Mesothelial cell of epicardium (in vitro differentiated cells): ENCODE measurements at places on chromosomes 12 and 14.

GRCh38 chr14:30882431-30882830, 8.1 kb downstream of the COCH start:
- DNase-seq: no peak

- DNase-seq: no peak
Observed at GRCh38 chr14:24063263-24063836, 8.0 kb upstream of the CPNE6 start.

DNA sequence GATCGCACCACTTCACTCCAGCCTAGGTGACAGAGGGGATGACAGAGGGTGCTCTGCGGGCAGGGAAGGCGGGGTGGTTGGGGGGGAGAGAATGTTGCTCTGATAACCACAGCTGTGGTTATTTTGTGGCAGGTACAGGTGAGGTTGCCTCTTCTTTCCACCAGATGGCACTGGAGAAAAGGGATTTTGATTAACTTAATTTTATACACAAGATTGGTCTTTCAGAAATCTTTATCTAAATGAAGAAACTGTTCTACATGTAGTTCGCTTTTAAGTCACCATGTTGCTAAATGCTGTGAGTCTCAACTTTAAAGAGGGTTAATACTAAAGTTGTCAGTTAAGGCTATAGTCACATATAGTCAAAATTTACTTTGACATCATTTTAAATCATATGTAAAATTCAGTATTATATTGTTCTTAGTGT, 25.7 kb downstream of the FGF23 start:
- no peak for DNase-seq

DNA sequence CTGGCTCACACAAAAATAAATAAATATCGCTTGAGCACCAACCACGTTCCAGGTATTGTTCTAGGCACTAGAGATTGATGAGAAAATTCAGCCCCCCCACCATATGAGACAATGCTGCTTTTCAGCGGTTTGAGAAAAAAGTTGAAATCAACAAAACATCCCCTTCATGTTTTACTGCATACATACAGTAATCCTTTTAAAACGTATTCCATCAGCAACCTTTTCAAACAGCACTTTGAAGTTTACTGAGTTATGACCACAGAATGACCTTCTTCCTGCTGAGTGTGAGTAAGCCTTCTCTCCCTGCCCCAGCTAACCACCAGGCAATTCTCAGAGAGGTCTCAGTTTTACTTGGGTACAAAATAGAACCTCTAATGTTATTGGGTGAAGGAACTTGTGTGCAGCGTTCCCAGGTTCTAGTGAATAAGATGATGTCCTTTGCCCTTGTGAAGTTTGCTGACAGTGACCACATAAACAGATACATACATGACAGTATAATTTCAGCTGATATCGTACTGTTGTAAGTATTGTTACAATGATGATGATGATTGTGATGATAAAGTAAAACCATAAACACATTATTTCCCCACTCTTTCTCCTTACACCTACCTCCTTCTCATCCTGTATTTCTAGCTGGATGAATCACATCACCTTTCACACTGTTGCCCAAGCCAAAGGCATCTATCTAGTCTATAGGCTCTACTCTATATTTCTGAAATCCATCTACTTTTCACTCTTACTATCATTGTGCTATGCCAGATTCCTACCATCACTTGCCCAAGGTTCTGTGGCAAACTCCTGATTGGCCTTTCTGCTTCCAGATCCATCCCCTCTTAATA, 124.4 kb upstream of the KRR1 start:
- DNase-seq: no peak

DNA sequence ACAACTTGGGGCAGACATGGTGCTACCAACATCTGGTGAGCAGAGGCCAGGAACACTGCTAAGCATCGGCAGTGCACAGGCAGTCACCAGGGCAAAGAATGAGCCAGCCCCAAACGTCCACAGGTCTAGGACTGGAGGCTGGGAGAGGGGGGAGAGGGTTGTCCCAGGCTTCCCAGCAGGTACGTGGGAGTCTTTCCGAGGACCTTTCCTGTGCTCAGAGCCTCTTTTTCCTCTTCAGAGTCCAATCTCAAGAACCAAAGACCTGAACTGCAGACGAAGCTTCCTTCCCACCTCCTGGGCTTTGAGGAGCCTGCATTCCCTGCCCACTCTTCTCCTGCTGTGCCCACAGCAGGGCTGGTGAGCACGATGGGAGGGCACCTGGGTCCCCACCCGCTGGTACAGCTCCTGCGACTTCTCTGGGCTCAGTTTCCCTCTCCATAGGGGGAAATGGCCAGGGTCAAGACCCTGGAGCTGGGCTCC, 48.7 kb downstream of the DLK1 start:
- no peak for DNase-seq

- no peak for DNase-seq
Observed at GRCh38 chr12:113826805-113827538, 139.2 kb downstream of the RBM19 start.

DNA sequence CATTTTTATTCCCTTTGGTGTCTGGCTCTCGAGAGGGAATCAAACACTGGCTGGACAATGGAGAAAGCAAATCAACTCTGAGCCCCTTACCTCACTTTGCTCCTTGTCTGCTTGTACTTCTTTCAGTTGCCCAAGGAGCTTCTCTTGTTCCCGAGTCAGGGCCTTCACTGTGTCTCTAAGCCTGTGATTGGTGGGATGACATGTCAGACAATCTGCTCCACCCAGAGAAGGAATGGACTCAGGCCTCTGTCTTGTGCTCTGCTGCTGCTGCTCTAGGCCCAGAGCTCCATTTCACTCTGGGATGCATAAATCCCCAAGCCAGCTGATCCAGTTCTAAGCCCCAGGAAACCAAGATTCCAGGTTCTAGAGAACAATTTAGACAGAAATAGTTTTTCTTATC, 7.6 kb downstream of the CALCOCO1 start:
- DNase-seq: no peak

DNA sequence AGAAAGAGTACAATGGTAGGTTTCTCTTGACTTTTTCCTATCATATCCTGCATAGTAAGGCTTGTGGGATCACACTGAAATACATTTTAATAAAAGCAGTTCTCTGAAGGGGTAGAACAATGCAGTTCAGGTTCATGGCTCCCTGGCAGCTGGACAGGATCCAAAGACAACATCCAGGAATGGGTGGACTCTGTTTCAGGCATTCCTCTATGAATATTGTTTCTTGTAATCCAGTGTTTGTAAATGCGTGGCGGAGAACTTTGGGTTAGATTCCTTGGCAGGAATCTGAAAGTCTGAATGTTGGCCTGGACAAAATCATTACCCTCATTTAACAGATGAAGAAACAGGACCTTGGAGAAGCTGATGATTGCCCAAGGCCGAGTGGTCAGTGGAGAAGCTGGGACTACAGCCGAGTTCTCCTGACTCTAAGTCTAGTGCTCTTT, 43.5 kb downstream of the SYNE2 start:
- DNase-seq: peak; percentile 30

DNA sequence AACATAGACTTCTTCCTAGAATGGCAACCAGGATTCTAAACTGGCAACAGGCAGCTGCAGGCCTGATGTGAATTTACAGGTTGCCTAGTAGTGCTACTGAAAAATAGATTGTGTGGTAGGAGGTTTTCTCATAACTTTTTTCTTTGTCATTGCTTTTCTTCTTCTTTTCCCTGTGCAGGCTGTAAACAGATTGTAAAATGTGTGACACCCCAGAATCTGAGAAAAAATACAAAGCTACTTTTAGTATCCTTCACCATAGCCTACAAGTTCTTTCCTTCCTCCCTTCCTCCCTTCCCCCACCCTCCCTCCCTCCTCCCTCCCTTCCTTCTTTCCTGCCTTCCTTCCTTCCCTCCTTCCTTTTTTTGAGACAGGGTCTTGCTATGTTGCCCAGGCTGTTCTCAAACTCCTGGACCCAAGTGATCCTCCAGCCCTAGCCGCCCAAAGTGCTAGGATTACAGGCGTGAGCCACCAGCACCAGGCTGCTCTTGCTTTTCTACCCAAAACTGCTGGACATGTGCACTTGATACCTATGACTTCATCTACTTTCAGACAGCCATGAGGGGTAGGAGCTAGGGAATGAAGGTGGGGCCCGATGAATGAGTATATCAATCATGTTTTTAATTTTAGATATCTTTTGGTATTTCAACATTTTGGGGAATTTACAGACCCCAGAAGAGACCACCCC, 114.2 kb upstream of the EEA1 start:
- DNase-seq: no peak

GRCh38 chr12:65823513-65824375, 539 bp upstream of the HMGA2 start:
- DNase-seq: peak; percentile 60

DNA sequence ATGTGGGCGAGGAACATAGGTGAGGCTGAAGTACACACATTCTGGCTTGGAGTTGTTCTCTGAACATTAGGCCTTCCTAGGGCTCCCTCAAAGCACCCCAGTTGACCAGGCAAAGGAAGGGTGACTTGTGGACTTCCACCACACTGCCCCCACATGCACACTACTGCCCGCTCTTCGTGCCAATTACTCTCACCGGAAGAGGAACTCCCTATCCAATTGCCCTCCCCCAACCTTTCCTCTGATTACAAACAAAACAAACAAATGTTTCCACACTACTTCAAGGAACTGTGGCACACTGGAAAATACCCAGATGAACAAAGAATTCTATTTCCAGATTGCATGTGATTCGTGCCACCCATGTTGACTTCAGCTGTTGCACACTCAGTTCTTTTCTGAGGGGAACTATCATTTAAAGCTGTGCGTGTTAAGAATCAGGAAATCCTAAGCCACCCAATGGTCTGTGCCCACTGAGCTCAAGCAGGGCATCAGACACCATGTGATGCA, 139.3 kb downstream of the SSPN start:
- DNase-seq: no peak

DNA sequence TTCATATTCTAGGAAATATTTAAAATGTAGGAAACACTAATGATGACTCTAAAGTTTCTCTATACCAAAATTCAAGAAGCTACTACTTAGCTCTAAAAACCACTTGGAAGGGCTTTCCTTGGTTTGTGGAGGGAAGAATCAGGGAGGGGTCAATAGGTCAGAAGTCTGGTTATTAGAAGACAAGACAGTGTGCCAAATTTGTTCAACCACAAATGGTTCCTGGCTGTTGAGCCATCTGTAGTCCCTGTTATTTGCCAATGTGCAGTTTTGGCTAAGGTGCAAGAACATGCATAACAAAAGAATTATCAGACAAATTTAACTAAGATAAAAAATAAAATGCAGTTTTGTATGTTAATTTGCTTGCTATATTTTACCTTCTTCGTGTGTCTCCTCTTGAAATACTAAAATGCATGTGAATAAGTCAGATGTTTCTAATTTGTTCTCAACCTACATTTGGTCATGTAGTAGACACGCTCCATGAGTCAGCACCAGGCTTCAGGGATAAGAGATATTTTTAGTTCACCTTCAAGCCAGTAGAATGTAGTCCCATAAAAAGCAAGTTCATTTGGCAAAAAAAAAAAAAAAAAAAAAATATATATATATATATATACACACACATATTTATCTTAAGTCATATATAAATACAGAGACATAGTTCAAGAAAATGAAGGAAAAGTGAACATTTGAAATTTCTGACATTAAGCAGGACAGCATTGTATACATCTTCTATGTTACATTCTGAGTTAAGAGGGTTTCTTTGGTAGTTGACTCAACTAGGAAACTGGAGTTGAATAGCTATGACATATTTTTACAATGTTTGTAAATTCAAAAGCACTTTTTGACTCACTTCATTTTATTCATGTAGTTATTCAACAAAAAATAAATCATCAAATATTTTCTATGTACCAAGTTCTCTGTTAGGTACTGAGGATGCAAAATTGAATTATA, 123.3 kb downstream of the KCNC2 start:
- no peak for DNase-seq

DNA sequence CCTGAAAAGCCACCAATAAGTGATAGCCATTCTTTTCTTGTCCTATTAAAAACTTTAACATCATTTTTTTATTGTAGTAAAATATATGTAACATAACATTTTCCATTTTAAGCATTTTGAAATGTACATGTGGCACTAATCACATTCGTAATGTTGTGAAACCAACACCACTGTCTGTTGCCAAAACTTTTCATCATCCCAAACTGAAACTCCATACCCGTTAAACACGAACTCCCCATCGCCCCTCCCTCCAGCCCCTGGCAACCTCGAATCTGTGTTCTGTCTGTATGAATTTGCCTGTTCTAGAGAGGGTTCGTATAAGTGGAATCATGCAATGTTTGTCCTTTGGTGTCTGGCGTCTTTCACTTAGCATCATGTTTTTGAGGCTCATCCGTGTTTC, 75.9 kb downstream of the CCDC92 start:
- no peak for DNase-seq

DNA sequence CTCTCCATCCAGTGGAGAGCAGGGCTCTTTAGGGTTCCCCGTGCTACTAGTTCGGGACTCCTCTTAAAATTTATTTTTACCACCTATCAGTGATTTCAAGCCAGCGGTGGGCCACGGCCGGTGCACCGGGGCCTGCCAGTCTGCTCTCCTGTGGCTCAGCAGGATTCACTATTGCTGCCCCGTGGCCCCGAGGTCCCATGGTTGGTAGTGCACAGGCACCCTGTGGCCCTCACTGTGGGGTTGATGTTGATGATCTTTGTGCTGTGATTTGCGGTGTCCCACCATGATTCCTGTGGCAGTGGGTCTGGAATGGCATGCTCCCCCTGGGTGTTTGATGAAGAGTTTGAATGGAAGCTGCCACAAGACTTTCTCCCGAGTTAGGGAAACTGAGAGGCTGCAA, 12.6 kb upstream of the MEG3 start:
- no peak for DNase-seq

DNA sequence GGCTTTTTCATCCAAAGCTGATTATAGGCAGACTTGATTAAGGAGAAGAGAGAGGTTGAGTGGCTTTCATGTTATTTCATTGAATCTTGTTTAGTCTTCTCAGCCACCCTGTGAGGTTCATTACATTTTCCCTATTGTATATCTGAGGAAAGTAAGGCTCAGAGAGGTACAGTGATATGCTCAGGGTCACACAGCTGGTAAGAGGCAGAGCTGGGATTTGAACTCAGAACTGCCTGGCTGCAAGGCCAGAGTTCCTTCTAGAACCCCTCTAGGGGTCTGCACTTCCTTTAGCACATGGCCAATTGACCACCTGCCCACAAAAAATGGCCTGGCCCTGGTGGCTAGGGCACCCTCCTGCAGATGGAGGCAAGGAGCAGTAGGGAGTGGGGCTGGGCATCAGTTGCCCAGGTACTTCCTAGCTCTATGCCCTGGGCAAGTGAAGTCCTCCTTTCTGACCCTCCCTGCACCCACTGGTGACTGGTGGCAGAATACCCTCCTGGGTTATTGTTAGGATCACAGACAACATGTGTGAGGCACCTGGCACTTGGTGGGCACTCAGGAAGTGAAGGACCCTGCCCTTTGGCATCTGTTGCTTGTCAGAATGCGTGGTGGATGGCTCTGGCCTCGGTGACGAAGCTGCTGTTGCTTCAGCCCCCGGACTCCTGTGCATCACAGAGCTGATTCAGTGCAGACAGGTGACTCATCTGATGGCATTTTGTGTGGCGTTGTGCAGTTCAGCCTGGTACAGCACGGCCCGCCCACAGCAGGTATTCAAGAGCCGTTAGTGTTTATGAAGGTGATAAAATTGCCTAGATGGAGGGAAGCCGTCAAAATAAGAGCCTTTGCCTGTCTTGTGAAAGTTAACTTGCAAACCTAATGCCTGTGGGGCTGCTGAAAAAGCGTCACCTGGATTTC, 115.8 kb downstream of the SLC25A47 start:
- DNase-seq: no peak

GRCh38 chr12:95473231-95473883, 595 bp upstream of the METAP2 start:
- DNase-seq: peak; percentile 40

- no peak for DNase-seq
Observed at GRCh38 chr14:40248671-40249070, 816.4 kb upstream of the FBXO33 start.
